WERI-Rb-1 (cell line): ENCODE measurements at places on chromosomes 11 and 22.

DNA sequence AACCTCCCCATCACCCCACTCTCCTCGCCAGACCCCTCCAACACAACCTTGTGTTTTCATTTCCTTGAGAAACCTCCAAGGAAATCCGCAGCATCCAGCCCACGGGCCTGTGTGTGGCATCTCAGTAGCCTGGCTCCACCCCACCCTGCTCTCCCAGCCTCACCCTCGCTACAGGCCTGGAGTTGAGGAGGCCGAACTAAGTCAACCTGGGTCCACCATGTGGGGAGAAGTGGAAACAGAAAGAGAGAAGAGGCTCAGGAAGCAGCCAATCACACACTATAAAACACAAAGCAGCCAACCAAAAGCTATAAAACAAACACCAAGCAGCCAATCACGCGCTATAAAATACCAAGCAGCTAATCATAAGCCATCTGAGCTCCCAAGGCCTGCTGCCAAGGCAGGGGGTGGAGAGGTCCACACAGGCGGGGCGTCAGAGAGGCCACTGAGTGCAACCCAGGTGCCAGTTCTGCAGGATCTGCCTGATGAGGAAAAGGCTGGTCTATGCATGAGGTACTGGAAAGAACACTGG is 72.0 kb downstream of the MICAL3 start:
- DNase-seq = no peak

DNA sequence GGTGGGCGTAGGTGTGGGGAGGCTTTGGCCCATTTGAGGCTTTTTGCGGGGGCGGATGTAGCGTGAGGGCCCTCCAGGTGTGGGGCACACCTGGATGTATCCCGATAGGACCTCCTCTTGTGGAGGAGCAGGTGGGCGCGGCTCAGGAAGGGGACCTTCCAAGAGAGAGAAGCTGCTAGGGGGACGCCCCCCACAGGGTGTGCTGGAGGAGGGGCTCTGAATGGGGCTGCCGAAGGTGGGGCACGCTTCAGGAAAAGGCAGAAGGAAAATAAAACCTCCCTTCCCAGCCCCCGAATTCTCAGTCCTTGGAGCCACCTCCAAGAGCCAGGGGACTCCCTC is 621 bp downstream of the SGSM1 start:
- DNase-seq = no peak

DNA sequence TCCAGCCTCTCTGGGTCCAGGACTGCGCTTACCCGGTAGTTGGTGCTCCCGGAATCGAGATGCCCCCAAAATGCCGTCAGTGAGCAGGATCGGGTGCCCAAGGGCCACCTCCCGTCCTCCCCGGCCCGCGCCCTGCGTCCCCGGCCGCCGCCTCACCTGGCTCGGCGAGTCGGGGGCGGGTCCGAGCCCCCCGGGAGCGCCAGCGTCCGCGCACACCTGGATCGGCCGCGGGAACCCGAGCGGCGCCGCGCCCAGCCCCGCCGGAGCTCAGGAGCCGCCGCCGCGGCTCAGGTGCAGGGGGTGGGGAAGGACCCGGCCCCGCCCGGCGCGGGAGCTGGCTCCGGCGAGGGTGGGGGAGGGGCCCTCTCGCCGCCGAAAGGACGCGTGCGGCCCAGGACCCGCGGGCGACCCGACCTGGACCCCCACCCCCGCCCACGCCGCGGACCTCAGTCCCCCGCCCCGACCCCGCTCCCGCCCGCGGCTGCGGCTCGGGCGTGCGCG is at the start of gene SHANK2:
Gene SHANK2, minus strand, starts transcription at position 309 of the 501 bp plus-strand sequence. CDS start 105,251 bp downstream, outside the sequence.
- DNase-seq = peak; percentile 16

DNA sequence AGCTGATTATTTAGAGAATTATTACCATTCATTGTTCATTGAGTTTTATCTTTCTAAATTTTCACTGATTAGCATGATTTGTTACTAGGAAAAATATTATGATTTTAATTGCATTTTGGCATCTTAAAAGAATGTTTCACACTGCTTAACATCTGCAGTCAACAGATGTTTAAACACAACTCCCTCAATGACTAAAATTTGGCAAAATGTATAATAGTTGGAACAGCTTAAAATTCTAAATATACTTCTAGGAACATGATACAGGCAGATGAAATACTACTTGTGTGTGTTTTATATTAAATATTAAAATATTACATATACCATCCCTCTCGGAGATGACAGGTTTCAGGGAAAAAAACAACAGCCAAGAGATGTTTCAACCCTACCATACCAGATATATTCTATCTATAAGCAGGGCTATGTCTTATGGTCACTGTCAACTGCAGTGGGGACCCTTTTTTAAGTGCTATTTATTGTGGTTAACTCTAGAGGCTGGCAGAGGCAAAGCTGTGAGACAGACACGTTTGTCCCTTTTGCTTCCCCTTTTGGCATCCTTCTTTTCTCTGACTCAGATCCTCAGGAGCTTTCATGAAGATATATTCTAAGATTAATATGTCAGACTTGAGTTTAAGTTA is 81.9 kb downstream of the BDNF start:
- DNase-seq = no peak

DNA sequence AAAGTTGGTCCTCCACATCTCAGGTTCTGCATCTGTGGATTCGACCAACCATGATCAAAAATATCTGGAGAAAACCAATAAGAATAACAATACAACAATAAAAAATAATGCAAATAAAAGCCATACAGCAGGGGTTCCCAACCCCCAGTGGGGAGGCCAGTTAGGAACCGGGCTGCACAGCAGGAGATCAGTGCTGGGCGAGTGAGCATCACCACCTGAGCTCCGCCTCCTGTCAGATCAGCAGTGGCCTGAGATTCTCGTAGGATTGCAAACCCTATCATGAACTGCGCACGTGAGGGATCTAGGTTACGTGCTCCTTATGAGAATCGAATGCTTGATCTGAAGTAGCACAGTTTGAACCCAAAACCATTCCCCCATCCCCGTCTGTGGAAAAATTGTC is 25.4 kb upstream of the MYO18B start:
- peak; percentile 70 for DNase-seq

DNA sequence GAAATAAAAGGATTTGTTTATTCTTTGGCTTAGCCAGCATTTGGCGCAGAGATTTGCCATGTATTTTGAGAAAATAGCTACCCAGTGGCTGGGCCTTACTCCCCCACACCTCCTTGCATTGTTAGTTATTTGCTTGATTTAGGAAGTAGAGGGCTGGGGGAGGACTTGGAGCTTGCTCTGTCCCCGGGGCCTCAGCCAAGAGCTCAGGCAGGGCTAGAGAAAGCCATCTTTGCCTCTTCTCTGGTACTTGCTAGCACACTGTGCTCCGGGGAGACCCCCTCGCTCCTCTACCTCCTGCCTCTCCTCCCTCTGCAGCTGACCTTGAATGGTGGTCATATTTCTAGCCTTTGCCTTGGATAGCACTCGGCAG is 93.0 kb downstream of the SCN3B start:
- no peak for DNase-seq

DNA sequence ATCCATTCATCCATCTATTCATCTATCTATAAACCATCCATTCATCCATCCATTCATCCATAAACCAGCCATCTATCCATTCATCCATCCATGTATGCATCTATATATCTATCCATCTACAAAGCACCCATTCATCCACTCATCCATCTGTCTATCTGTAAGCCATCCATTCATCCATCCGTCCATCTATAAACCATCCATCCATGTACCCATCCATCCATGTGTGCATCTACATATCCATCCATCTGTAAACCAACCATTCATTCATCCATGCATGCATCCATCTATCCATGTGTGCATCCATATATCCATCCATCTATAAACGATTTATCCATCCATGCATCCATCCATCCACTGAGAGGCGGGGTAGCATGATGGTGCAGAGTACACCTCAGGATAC is 58.4 kb downstream of the MPPED1 start:
- no peak for DNase-seq

- DNase-seq = no peak
Observed at GRCh38 chr11:35344681-35345574, 74.4 kb downstream of the SLC1A2 start.

- peak; percentile 27 for DNase-seq
Observed at GRCh38 chr11:122910775-122911174, 28.2 kb downstream of the JHY start.

DNA sequence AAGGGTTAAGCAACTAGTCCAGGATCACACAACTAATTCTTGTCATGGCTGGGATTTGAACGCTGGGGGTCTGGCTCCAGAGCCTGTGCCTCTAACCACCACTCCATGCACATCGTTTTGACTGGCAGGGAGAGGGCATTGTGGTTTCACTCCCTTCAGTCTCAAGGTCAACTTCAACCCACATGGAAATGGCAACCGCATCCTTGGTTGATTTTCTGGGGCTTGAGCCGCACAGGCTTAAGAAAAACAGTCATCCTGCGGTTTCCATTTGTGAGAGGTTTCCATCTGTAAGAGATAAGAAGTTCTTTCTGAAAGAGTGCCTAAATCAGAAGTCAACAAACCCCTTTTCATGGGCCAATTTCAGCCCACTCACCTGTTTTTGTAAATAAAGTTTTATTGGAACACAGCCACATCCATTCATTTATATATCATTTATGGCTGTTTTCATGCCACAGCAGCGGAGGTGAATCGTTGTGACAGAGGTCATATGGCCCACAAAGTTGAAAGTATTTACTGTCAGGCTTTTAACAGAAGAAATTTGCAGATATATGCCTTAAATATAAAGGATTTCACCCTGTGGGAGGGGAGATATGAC is 65.7 kb downstream of the SGSM1 start:
- DNase-seq = no peak

DNA sequence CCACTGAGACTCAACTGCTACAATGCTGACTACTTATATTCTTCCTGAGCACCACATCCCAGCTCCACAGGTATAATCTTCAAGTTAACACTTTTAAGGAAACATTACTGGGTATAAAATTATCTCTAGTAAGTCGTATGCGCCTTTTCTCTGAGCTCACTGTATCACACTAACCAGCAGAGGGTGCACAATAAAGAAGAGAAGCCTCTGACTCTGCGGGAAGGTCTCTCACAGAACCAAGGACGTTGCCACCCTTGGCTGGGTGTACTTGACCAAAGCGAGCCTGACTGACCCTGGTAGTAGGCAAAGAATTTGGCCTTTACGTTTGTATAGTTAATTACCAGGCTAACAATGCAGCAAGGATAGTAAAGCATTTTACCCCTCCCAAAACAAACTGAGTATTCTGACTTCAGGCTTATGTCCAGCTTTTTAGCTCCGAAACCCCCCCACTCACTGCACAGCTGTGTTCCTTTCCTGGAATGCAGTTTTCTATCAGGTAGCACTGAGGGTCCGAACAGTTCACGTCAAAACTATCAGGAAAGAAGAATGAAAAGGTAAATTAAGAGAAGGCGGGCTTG is at the start of gene BTBD18:
Gene BTBD18, minus strand, starts transcription at position 144 of the 578 bp plus-strand sequence. CDS start 631 bp downstream, outside the sequence.
- peak; percentile 29 for DNase-seq

GRCh38 chr11:124069429-124070401 is 28.6 kb upstream of the OR10G7 start:
- DNase-seq = peak; percentile 91

GRCh38 chr11:130156108-130157022 is 3.2 kb upstream of the ST14 start:
- DNase-seq = no peak

- DNase-seq = no peak
Observed at GRCh38 chr22:41308544-41308947, 7.2 kb downstream of the ZC3H7B start.

GRCh38 chr11:7450836-7451235 is 34.5 kb upstream of the OLFML1 start:
- DNase-seq = no peak

DNA sequence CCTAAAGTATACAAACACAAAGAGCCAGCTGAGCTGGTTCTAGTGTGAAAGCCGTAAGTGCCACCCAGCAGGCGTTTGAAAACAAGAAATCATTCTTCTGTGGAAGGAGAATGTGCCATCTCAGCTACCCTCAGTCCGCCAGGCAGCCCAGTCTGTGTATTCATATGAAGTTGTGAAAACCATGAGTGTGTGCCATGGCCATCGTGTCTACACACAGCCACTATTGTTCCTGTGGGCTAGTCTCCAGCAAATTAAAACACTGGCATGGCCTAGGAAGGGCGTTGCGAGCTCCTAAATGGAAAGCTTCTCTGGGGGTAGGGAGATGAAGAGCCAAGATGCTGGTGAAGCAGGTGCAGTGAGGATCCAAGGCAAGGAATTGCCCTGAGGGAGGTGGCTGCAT is 51.5 kb upstream of the HORMAD2 start:
- no peak for DNase-seq

GRCh38 chr22:37220543-37220981 is 8.3 kb upstream of the SSTR3 start:
- no peak for DNase-seq

- no peak for DNase-seq
Observed at GRCh38 chr22:29342577-29343312, 27.2 kb upstream of the RASL10A start.

- DNase-seq = no peak
Observed at GRCh38 chr11:6194065-6194581, 4.9 kb upstream of the OR52W1 start.

DNA sequence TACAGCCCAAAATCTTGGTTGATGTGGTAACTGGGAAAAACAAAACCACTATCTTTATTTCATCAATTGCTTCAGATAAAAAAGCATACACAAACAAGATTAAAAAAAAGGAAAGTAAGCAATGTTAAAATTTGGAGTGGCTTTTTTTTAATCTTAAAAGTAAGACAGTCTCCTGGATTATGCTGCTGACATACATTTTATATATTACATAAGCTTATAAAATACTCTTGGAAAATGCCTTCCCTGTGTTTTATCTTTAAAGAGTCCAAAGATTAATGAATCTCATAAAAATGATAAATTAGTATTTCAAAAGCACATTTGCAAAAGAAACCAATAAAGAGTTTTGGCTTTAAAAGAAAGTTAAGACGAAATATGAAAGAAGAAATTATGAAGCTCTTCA is 132.7 kb downstream of the DLG2 start:
- no peak for DNase-seq

GRCh38 chr11:64352995-64353714 is 5.8 kb upstream of the RPS6KA4 start:
- DNase-seq = no peak

- DNase-seq = peak; percentile 73
Observed at GRCh38 chr11:72223615-72224563, 678 bp upstream of the INPPL1 start.

DNA sequence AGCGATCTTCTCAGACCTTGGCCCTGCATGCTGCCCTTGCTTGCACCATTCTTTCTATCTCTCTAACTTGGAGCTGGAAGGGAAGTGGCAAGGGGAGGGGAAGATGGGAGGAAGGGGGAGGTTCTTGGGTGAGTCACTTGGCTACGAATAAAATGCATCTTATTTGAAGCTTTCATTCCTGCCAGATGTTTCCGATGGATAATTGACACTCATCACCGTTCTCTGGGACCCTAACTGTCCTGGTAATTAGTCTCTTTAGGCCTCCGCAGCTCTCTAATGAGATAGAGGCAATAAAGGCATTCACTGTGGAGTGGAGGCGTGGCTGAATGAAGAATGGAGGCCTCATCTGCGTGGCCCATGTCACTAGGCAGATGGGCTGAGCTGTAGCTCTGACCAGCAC is 960.1 kb downstream of the NTM start:
- no peak for DNase-seq
